ENCODE measurements at places on chromosomes 6 and 20.

DNA sequence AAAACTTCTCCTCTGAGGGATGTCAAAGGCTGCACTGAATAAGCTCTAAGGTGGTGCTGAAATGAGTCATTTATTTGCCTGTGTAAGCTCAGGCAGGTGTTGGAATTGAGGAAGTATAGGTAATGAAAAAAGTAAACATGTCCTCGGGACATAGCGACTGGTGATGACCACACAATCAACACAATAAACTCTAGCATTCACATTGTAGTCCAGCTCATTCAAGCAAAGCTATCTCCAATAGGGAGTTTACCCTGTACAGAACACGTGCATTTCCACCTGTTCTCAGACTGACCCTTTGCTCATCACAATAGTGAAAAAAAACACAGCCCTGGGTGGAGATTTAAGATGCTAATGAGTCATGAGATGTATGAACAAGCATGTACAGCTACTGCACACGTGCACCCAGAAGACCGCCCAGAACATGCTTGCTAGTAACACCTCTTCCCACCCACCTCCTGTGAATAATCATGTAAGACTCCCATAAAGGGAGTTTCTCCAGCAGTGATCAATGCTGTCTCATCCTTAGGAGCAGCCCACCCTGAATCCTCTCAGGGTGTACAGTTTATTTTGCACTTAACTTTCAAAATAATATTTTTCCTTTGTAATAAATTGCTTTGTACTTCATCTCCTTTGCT is 33.0 kb upstream of the POU5F1 start:
- DNase-seq, result peak; percentile 54

- no peak for DNase-seq
These were observed 10.5 kb downstream of the ANKRD66 start for GRCh38 chr6:46757214-46757596.

GRCh38 chr6:26403893-26404292 is 1.8 kb downstream of the BTN3A1 start:
- no peak for DNase-seq

GRCh38 chr6:146871611-146872425 is 273.0 kb downstream of the ADGB start:
- no peak for DNase-seq

DNA sequence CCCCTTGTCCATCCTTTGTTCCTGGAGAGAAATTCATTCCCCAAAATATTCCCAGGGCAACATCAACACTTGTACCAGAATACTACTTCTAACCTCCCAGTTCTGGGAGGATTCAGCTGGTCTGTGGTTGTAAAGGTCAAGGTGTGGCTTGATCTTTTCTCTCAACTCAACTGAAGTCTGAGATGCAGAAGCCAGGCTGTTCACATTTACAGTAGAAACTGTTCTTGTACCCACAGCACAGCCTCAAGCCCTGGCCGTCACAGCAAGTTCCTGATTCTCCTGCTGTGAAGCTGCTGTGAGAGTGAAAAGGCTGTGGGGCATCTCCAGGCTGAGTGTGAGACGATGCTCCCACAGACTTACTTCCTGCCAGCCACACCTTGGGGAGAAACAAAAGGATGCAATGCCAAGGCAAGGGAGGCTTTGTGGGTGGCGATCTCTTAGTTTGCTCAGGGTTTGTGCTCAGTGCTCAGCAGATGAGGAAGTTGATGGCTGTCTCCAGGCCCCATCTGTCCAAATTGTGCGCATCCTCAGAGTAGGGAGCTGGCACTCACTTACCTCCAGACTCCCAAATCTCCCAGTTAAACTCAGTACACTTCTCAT is 143.9 kb upstream of the FOXA2 start:
- DNase-seq, result no peak

DNA sequence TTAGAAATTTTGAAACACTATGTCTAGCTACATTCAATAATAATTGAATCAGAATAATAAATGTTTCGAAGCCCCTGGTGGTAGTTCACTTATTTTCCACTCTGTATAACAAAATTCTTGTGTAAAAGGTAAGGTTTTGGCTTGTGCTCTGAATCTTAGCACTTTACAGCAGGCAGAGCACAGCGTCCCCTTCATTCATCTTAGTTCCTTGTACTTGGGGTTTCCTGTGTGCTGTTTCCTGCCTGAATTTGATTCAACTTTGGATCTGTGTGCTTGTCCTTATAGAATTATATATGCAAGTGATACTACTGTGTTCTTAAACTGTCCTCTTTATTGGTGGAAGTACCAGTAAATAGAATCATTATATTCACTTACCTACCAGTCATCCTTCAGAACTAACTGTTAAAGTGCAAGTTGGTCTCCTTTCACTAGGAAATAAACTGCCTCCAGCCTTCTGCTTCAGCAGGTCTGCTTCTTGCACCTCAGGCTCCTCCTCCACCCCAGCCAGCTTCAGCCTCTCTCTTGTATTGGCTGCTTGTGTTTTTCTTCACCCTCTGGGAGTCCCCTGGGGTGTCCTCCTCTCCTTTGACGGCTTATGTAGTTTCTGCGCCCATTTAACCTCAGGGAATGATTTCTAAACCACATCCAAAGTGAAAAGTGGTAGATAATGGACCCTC is 28.8 kb upstream of the TULP4 start:
- DNase-seq, result no peak

DNA sequence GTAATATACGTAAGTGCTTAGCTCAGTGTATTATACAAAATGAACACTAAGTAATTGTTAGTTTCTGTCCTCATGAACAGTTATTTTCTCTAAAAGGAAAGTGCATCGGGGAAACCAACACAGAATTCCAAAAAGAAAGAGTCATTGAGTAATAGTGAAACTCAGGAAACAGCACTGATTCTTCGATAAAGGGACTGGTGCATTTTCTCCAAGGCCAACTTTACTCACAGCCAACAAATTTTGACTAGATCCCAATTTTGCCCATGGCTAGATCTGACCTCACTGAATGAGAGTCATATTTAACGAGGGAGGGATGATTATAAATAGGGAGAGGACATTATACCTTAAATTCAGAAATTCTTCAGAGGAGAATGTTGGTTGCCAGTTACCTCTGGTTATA is 390.9 kb upstream of the NRSN1 start:
- no peak for DNase-seq

DNA sequence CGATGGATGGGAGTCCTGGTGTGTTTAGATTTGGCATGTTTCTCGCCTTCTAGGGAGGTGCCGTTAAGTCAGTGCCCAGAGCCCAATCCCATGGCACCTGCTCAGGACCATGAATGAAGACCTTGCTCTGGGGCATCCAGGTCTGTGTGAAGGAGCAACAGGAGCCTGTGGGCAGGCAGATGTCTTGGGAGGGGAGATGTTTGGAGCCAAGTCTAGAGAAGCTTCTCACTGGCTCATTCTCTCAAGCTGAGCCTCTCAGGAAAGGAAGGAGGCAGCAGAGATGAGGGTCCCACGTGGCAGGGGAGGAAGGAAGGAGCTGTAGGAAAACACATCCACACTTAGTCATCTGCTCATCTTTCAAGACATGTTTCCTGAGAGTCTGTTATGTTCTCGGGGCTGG is 9.5 kb upstream of the SIRPB1 start:
- DNase-seq, result no peak

GRCh38 chr6:161458201-161458951 is 184.5 kb upstream of the AGPAT4 start:
- DNase-seq, result no peak

DNA sequence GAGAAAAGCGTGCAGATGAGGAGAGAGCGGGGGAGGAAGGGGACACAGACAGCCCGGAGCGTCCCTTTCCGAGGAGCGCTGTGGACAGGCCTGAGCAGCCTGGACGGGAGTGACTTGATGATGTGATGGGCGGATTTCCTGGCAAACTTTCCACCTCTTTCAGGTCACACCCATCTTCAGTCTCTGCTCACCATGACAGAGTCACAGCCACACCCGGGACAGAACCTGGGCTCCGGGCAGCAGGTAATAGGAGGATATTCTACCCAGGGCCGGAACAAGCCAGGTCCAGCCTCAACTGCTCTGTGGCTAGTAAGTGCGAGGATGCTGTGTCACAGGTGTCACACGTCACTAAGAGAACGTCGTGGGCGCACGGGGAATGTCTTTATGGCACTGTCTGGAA is 84.3 kb downstream of the THBS2 start:
- no peak for DNase-seq

- DNase-seq, result no peak
These were observed 104.2 kb upstream of the THEMIS start for GRCh38 chr6:128005009-128005408.

DNA sequence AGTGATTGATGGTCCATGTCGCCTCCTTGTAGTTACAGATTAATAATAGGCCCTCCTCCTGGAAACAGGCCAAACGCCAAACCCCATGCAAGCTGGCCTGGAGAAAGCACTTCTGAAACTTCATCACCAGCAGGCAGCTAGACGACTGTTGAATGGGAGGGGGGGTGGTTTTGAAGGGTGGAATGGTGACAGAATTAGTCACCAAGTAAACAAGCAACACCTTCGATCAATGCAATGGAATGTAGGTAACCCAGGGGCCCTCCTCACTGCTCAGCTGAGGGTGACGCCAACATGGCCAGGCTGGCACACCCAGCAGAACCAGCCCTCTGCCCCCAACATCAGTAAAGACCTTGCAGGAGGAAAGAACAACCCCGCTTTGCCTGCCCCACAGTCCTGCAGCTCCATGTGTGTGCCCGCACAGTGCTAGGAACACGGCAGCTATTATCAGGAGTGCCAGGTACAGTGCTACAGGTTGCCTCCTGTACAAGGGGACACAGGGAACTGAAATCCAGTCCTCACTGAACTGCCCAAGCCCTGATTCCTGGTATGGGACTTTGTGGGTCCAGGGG is 2.7 kb downstream of the BCAS1 start:
- no peak for DNase-seq

DNA sequence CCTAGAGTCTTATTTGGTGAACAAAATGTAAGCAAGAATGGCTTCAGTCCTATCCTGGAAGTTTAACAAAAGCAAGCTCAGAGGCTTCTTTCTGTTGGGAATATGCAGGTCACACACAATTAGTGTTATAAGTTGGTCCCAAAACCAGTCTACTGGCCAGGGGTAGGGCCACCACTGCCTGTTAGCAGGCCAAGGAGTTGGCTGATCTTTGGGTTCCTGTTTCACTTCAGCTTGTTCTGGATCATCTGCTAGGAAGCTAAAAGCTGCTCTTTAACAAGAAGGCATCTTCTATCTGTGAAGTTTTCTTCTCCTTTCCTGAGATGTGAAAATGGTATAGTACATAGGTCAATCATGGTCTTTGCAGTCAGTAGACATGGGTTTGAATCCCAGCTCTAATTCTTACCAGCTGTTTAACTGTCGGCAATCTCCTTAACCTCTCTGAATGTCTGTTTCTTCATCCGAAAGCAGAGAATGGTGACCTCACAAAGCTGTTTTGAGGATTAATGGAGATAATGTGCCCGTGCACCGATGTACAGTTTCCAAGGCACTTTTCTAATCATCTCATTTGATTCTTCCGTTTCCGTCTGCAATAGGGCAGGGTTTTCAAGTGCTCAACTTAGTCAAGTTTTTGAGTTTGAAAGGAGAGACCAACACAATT is 271.2 kb upstream of the TAB2 start:
- no peak for DNase-seq

DNA sequence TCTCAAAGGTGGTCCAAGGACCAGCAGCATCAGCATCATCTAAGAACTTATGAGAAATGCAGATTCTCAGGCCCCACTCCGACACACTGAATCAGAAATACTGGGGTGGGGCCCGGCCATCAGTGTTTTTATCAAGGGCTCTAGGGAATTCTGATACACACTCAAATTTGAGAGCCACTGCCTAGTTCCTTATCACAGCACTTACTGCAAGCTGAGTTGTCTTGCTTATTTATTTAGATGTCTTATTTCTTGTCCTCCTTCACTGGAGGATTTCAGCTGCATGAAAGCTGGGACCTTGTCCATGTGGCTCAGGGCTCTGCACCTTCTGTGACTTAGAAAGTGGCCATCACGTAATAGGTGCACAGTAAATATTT is 139.4 kb upstream of the RREB1 start:
- no peak for DNase-seq

Data from stimulated activated CD4-positive, alpha-beta T cell treated with anti-CD3 and anti-CD28 coated beads, Interleukin-1b, Interleukin-23, amount 100 ng/mL, for 4 hours (primary cell).